ENCODE measurements at places on chromosomes 1 and 21.

DNA sequence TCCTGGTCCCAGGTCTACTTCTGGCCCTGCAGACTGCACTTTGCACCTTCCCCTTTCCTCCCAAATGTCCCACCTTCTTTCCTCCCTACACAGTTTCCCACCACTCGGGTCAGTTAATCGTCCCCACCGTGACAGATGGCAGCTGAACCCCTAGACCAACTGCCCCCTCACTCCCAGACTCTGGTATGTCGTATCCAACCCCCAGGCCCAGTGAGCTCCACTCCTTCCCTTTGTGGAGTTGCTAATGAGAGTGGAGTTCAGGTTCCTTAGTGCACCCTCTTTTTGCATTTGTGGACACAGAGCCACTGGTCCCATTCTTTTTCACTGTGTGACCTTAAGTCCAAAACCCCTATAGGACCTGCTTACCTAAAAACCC, 1.8 kb downstream of the MAN1C1 start:
- DNase-seq = no peak

- DNase-seq = no peak
Measured at GRCh38 chr1:162265983-162266382, 110.7 kb downstream of the SPATA46 start.

DNA sequence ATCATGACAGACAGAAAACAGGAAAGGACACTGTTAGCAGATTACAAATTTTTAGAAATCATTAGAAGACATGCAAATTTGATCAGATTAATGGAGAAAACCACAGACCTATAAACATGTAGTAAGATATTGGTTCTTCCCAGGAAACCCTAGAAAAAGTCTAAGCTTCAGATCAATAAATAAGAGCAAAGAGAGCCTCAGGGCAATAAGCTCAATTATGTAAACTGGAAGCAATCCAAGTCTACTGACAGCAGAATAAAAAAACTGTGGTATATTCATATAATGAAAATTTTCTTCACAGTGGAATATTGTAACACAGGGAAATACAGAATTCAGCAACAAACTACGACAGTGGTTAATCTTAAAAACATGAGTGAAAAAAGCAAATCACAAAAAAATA, 36.3 kb downstream of the NRDC start:
- DNase-seq = no peak

DNA sequence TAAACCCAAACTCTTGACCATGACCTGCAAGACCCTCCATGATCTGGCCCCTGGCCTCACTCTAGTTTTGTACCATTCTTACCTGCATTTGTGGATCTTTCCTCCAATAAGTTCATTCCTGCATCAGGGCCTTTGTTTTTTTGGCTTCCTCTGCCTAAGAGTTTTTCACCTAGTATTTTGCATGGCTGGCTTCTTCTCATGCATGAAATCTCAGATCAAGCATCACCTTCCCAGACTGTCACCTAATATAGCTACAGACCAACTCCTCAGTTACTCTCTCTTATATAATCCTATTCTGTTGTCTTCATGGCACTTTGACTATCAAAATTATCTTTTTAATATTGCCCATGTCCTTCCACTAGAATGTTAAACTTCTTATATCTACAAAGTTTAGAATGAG, 54.2 kb downstream of the BTBD8 start:
- DNase-seq = no peak

- DNase-seq = no peak
Measured at GRCh38 chr1:25797939-25798338, 2.1 kb upstream of the SELENON start.

- DNase-seq = no peak
Measured at GRCh38 chr1:94832446-94832845, 12.3 kb downstream of the SLC44A3 start.

DNA sequence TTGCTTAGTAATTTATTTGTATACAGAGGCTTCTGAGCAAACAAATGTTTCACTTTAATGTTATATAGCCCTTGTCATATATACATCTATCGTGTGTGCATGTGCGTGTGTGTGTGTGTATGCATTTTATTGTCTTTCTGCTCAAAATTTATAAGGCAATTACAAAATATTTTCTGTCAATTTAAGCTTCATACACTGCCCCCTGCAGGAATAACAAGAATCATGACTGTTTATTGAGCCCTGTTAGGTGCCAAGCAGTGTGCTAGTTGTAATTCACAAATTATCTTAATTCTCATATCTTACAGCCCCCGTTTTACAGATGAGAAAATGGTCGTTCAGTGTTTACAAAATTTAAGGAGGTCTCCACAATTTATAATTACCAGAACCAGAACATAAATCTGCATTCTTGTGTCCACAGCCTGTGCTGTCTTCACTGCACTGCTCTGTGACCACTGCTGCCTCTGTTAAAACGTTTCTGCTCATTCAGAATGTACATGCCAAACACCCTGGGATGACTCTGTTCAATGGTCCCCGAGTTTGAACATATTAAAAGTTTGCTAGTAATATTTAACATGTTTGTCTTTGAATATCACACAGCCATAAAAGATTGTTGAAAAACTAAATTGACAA, 181.3 kb downstream of the ATP6V1G3 start:
- no peak for DNase-seq

GRCh38 chr1:85603086-85603880, 22.7 kb downstream of the CCN1 start:
- DNase-seq = no peak

DNA sequence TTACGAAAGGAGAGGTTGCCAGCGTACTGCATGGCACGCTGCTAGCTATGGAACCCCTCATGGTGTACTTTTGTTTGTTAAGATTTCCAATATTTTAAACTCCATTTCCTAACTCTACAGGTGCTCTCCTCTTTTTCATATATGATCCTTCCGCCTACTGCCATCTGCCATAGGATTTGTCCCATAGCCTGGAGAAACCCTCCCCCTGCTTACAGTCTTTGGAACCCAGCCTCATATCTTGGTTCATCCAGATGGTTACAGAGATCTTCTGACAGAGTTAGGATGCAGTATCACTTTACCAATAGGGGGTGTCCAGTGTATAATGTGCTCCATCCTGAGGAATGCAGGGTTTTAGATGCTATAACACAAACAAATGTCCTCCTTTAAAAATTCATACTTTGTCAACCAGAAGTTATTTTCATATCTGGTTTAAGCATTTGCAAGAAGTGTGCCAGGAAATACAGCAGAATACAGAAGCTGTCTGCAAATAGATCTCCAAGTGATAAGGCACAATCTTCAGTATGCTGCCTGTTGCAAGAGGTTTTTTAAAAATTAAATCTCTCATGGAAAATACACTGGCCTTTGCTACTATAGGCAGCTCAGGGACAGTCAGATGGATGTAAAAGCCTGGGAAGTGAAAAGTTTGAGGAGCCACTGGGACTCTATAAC, 377.8 kb downstream of the KCNH1 start:
- DNase-seq = no peak

- DNase-seq = no peak
Measured at GRCh38 chr1:54493608-54494007, 54.4 kb upstream of the ACOT11 start.

- DNase-seq = no peak
Measured at GRCh38 chr1:61680500-61680899, 44.4 kb downstream of the TM2D1 start.

GRCh38 chr21:26120828-26121227, 49.7 kb downstream of the APP start:
- DNase-seq = no peak

DNA sequence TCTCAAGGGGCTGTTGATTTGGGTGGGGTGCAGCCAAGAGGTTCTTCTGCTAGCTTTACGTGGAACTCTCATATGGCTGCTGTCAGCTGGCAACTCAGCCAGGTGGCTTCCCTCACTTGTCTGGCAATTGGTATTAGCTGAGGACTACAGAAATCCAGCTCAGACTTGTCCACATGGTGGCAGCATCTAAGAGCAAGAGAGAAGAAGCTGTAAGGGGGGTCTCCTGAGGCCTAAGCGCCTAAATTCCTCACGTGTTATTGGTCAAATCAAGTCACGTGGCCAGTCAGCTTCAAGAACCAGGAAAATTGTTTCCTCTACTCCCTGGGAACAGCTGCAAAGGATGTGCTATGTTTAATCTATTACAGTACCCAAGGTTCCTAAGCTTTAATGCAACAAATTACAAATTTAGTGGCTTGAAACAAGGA, 4.2 kb upstream of the DYRK3 start:
- no peak for DNase-seq

DNA sequence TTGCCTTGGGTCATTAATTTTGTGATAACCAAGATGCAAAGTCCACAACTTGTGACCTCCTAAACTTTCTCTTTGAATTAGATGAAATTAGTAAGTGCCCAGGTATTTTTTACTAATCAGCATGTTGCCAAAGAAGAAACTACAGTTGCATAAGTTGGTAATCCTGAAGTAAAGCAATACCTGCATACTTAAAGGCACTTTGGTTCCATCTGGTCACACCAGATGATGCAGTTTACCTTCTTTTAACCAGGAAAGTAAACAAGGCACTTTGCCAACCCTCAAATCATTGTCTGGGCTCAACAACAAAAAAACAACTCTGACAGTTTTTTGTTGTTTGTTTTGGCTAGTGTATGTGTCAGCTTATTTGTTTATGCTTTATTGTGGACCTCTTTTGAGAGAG, 55.5 kb upstream of the DYNLT5 start:
- no peak for DNase-seq

GRCh38 chr1:6424000-6424565, 493 bp upstream of the ESPN start:
- DNase-seq = no peak

DNA sequence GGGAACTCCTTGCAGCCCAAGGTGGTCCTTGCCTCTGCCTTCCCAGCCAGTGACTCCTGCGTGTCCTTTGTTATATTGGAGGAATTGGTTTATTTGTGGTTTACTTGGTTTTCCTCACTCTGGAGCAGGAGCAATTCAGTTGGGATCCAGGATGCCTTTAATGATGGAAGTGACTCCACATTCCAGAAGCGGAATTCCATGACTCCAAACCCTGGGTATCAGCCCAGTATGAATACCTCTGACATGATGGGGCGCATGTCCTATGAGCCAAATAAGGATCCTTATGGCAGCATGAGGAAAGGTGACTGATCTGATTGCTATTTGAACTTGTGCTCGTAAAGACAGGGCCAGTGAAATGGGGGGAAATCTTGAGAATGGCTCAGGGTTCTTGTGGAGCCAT, 15.1 kb upstream of the PIGV start:
- no peak for DNase-seq

GRCh38 chr1:238961790-238962189, 424.6 kb upstream of the CHRM3 start:
- DNase-seq = no peak

DNA sequence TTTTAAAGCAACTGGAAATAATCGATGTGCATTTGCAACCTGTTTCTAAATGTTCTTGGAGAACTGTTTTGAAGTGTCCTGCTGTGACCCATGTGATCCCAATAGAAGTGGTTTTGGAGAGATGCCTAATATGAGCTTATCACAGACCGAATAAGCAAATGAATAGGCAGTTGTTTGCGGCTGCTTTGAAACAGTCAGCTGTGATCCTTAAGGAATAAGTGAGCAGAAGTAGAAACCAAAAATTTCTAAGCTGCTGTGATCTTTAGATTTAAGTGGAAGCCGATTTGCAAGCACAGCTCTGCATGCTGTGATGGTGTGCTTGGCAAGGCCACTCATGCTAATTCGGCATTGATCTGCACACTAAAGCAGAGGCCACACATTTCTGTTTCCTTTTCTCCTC, 329.5 kb upstream of the DUSP10 start:
- DNase-seq = no peak

GRCh38 chr1:223105568-223105967, 37.5 kb downstream of the TLR5 start:
- DNase-seq = no peak

DNA sequence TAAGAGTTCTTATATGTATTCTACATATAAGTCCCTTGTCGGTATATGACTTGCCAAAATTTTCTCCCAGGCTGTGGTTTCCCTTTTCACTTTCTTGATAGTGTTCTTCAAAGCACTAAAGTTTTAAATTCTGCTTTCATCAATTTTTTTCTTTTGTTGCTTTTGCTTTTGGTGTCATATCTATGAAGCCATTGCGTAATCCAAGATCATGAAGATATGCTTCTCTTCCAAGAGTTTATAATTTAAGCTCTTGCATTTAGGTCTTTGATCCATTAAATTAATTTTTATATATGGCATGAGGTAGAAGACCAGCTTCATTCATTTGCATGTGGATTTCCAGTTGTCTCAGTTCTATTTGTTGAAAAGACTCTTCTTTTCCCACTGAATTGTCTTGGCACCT, 22.2 kb downstream of the DESI2 start:
- no peak for DNase-seq

DNA sequence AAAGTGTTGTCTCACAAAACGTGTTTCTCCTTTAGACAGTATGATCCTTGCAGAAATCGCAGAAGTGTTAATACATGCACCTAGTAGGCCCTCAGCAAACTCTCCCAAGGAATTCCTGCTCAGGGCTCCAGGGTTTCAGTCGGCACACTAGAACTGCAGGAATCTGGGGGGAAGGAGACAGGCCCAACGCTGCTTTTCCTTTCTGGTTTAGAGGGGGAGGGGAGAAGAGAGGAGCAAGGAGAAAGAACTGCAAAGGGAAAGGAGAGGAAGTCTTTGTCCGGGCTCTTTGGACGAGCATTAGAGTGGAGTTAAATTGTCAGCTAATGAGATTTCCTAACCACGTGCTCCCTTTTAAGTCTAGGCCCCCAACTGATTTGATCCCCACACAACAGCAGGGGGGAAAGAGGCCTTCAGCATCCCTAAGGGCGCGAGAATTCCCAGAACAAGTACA, 103.7 kb upstream of the SOD1 start:
- no peak for DNase-seq

DNA sequence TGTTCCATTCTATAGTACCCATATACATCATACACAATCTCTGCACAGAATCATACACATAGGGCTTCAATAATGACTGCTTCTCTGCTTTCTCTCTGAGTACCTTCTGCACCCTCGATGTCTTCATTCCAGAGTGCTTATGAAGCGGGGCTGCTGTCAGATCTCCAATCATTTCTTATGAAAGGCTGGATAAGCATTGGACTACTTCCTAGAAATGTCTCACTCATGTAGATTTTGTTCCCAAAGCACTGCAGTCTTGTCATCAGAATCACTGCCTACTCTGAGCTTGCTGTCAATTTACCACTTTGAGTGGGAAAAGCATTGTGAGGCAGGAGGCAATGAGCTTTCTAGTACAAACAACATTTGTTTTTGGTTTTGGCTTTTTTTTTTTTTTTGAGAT, 179.0 kb downstream of the SLC35F3 start:
- no peak for DNase-seq
